NCI-H2171 (cell line): ENCODE measurements at places on chromosomes 3 and 15.

DNA sequence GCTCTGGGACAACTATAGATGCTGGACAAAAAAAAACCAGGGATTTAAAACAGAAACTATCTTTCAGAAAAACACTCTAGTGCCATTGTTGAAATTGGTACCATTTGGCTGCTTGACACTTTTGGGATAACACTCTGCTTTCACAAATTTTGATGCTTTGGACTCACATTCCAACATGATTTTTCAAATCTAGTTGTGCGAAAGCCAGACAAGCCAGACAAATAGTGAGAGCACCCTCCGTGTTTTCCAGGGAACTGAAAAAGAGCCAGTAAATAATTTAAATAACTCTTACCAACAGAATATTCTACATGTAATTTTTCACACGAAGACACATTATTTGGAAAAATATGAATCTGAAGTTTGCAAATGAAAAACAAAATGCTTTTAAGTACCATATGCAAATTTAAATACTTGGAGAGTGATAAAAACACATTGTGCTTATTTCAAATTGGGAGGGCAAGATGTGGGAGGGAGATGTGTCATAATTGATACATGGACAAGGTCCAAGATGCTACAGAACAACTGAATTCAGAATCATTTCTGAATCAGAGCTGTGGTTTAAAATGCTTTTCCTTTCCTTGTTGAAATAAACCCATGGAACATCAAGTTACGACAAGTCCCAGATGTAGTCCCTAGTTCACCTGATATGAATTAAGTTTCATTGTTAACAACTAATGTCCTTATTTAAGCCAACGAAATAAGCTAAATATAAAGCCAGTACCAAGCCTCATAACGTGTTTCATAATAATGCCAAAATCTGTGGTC, 144.2 kb upstream of the SOX2 start:
- DNase-seq, result no peak

DNA sequence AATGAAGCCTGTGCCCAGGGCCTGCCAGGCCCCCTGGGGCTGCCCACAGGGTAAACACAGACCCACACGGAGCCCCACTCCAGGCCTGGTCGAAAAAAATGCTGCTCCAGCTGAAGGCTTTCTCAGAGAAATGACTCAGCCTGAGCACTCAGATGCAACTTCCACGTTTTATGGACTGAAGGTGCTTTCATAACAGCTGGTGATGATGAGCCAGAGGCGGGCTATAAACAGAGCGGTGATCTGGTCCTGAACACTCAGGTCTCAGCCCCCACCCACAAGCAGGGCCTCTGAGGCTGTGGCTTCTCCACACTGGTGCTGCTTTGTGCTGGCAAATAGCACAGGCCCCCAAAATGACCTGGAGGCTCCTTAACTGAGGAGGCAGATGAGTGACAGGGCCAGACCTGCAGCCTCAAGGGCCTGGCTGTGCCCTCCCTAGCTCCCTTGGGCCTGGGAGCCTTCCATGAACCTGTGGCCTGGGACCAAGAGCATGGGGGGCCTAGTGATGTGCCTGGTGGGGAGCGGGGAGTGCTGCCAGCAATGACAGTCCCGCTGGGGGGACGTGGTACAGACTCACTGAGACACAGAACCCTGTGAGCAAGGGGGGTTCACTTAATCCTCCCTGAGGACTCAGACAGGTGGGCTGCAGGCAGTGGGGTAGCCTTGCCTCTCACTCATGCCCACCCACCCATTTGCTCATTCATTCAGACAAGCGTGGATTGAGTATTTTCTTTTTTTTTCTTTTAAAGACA, 23.0 kb upstream of the FURIN start:
- DNase-seq, result peak; percentile 10

DNA sequence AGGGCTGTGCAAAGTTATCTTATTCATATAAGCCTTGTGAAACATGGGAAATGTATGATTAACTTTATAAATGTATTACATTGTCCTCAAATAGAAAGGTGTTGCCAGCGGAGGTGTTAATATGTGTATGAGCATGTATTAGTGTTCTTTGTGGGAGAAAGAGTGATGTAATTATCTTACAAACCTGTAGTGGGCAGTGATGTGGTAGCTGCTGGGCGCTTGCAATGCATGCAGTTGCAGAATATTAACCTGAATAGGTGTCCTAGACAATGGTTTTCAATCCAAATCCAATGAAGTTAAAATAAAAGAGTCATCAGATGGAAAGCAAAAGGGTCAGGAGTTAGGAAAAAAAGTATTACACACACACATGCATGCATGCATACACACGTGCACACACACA, 881.3 kb upstream of the CADM2 start:
- no peak for DNase-seq

DNA sequence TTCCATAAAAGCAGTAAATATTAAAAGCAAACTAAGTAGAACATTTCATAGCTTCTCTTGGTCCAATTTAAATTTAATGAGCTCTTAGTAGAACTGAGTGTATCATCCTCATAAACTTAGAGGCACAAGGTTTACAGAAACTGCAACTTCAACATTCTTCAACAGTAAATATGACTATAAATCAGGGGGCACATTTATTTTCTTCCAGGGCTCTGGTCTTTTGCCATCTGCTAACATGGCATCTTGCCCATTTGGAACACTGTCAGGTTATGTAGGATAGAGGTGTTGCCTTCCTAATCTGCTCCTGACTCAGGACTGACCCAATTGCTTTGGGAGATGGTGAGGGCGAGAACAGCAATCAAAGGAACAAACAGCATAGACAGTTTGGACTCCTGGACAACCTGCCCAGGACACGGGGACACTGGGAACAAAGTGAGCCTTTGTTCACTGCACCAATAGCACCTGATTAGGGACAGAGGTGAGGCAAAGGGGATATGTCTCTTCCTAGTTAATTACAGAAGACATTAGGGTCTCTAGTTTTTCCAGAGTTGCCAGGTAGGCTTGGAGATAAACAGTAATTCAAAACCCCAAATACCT, 610.2 kb upstream of the ROBO2 start:
- peak; percentile 47 for DNase-seq

GRCh38 chr3:141557961-141558706, 71.3 kb downstream of the RASA2 start:
- no peak for DNase-seq

DNA sequence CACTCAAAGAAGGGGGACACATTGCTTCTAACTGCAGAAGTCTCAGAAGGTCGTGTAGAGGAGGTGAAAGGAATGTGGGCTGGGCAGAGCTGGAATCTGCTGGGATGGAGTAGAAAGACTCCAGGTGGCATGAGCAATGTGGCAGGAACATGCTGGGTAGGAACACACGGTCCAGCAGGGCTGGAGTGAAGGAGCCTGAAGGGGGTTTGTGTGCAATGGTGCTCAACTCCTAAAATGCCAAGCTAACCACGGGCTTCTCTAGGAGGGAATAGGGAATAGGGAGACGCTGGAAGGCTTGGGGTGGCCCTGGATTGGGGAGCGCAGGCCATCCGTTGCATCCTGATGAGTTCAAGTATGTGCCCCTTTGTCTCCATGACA, 253.8 kb downstream of the FAM43A start:
- no peak for DNase-seq

DNA sequence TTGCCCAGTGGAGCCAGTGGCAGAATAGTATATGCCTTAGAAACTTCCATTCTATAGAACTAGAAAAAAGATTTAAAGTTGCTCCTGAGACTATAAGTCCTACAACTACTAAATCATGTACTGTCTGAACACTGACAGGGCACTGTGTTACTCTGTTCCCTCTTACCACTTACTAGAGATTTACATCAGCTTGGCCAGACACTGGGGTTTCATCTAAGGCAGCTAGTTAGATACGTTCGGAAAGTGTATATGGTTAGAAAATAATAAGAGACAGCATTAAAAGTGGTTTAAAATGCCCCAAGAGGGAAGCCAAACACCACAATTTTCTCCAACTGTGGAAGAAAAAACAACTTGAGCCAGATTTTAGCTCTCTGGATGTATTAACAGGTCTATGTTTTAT, 97.1 kb downstream of the FBN1 start:
- no peak for DNase-seq

DNA sequence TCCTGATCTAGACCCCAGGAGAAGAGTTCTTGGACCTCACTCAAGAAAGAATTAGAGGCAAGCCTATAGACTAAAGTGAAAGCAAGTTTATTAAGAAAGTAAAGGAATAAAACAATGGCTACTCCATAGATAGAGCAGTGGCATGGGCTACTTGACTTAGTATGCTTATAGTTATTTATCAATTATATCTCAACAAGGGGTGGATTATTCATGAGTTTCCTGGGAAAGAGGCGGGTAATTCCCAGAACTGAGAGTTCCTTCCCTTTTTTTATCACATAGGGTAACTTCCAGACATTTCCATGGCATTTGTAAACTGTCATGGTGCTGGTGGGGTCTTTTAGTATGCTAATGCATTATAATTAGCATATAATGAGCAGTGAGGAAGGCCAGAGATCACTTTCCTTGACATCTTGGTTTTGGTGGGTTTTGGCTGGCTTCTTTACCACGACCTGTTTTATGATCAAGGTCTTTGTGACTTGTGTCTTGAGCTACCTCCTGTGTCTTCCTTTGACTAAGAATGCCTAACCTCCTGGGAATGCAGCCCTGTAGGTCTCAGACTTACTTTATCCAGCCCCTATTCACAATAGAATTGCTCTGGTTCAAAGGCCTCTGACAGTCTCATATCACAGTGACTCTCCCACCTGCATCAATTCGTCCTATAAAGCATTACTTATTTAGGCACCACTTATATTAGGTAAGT, 35.3 kb upstream of the PLSCR2 start:
- DNase-seq, result no peak

GRCh38 chr3:56918111-56918568, 116.4 kb upstream of the ARHGEF3 start:
- DNase-seq, result no peak

DNA sequence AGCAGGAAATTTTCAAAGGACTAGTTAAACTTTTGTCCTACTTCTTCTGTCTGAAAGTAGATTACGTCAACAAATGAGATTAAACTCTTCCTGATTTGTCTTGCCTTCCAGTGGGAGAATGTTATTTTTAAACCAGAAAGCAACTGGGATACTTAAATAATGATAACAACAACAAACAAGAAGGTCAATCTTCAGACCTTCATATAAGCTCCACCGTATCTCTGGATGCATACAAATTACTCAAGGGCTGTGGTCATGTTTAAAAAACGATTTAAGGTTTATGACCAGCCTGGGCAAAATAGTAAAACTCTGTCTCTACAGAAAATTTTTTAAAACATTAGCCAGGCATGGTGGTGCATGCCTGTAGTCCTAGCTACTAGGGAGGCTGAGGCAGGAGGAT, 145.3 kb upstream of the NPHP3 start:
- DNase-seq, result no peak

- DNase-seq, result peak; percentile 41
Observed at GRCh38 chr15:63918317-63918672, 84.5 kb upstream of the HERC1 start.

DNA sequence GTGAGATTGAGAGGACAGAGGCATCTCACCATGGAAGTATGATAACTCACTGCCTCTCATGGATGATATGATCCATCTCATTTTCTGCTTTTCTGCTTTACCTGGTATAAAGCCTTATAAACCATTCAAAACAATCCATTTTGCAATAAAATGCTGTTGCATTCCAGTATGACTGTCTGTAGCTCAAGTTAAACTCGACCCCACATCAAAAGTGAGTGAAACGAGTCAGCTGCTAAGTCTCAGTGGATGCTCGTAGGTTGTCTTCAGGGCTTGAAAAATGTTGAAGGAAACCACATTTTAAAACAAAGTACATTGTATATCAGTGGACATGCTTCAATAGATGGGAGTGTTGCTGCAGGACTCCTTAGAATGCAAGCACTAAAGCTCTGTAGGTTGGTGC, 839.0 kb downstream of the TUSC7 start:
- no peak for DNase-seq

DNA sequence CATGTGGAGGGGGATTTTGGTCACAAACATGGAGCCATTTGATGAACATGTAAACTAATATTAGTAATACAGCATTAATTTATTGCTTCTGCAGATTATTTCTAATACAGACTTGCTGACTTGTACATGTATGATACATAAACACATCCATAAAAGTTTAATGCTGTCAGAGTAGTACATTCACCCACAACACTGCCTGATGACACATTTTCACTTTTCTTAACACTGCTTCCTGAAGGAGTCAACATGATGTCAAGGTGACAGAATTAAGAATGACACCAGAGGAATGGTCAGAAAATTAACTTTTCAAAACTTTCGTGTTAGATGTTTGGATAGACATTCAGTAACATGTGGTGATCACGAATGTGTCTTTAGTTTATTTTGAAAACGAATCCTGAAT, 199.4 kb downstream of the SATB1 start:
- no peak for DNase-seq

DNA sequence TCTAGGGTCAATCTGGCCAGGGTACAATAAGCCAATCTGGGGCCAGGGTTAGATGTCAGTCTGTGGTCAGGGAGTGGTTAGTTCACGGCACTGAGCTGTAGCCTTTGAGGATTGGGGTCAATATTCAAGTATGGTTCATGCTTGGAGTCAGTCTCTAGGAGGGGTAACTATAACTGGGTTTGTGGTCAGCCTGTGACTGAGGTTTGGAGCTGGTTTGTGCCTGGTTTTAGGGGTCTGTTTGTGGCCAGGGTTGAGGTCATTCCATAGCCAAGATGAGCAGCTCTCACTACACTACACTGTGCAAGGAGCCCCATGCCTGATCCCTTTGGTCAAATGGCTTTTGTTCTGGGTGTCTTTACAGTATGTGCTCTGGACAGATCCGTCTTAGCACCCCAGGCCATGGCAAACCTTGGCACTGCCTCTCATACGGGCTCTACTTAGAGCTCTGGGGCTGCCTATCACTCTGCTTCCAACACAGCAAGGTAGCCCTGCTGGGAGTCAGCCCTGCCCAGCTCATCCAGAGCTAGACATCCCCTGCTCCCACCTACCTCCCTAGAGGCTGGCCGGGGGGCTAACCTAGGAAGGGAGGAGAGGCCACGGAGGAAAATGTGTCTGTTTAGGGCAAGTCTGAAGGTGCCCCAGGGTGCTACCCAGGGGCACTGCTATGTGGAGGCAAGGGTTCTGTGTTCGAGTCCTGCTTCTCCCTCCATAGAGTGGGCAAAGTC, 63.3 kb upstream of the CORO2B start:
- DNase-seq, result no peak

- no peak for DNase-seq
Observed at GRCh38 chr3:43031889-43032545, 52.9 kb downstream of the GASK1A start.

- no peak for DNase-seq
Observed at GRCh38 chr3:13091898-13092611, 18.8 kb upstream of the IQSEC1 start.

- DNase-seq, result no peak
Observed at GRCh38 chr3:13782501-13782900, 97.4 kb downstream of the WNT7A start.

GRCh38 chr3:123765475-123766128, 118.5 kb downstream of the MYLK start:
- no peak for DNase-seq

GRCh38 chr15:29910068-29910467, 87.8 kb upstream of the TJP1 start:
- no peak for DNase-seq

DNA sequence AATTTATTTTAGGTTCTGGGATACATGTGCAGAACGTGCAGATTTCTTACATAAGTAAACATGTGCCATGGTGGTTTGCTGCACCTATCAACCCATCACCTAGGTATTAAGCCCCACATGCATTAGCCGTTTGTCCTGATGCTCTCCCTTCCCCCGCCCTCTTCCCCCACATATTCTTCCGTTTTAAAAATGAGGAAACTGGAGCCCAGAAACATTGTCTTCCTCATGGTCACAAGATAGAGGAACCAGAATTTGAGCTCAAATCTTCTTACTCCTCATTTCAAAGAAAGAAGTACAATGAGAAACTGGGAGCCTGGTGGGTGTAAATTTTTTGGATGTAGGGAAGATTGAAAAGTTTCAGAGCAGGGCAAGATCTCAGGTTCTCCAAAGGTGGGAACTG, 56.1 kb upstream of the USP3 start:
- DNase-seq, result no peak
